H9 (cell line): ENCODE measurements at places on chromosomes 5 and 9. TPM values are rescaled to one million over a fixed set of nuclear protein-coding genes. Genes with fewer than 3 reads are reported as not detected.

DNA sequence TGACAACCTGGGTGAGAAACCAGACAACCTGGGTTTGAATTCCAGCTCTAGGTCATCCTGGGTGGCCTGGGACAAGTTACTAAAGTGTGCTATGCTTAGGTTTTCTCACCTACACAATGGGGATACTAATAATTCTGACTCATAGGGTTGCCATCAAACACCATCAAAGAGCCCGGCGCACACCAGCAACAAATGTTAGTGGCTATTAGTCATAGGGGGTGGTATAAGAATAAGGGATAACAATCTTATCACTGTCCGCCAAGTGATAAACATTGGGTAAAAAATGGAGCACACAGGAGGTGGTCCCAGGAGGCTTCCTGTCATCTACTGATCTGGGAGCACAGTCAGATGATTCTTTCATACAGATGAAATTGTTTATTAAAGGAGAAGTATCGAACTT is 61.4 kb upstream of the AFAP1L1 start:
- no peak for DNase-seq

- DNase-seq = no peak
Measured at GRCh38 chr5:126810596-126811380, 33.9 kb downstream of the LMNB1 start.

DNA sequence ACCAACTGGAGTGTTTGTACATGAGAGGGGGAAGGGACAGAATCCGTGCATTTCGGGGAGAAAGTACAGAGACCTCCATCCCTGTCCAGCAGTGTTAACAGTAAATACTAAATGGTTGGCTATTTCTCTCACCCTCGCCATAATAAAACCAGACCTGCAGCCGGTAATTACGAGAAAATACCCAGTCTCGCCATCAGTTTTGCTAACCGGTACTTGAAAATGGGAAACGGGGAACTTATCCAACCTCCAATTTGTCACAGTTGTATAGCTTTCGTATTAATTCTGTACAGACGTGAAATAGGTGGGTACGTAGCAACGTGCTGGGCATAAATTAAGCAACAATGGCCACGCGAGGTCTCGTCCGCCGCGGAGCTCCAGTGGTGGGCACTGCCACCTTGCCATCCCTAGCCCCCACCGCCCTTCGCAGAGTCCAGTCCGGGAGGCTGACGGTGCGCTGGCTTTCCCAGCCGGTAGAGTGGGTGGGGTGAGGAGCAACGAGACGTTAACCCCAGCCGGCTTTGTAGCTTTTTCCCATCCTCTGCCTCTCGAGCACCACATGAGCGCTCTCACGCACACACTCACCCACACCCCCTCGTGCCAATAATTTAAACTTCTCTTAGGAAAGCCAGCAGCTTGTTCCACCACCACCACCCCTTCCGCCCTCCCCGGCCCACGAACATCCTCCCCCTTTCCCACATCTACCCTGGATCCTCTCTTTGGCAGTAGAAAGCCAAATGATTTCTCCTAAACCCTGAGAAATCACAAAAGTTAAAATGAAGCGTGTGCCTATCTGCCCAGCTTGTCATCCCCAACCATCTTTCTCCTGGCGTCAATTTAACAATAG is 1.8 kb downstream of the ELAVL2 start:
- DNase-seq = no peak

- DNase-seq = no peak
Measured at GRCh38 chr9:93582550-93582949, 6.2 kb downstream of the PHF2 start.

DNA sequence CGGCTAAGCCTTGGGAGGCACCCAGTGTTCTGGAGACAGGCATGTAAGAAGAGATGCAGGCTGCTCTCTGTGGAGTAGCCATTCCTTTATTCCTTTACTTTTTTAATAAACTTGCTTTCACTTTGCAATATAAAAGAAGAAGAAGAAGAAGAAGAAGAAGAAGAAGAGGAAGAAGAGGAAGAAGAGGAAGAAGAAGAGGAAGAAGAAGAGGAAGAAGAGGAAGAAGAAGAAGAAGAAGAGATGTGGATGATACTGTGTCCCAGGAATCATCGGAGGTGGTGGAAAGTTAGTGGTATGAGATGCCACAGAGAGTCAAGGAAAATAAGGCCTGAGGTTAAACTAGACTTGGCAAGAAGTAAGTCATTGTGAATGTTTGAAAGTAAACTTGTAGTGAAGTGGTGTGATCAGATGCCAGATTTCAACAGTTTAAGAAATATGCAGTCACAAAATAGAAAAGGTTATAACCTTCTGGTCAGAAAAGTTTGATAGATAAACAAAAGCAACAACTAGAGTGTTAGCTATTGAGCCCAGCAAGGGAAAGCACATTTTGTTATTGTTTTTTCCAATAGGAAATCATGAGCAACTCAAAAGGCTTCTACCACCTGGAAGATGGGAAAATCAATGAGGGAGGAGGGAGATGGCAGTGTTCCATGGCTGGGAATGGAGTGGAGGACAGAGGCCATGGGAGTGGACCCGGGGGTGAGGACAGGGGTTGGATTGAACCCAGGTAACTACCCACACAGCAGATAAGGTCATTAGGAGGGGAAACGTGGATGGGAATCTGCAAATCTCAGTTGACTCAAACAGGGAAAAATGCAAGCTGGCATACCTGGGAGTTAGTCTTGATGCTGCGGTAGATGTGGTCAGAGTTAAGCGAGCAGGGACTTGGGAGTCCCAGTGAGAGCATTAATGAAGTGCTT is 16.8 kb downstream of the AOPEP start:
- DNase-seq = no peak

DNA sequence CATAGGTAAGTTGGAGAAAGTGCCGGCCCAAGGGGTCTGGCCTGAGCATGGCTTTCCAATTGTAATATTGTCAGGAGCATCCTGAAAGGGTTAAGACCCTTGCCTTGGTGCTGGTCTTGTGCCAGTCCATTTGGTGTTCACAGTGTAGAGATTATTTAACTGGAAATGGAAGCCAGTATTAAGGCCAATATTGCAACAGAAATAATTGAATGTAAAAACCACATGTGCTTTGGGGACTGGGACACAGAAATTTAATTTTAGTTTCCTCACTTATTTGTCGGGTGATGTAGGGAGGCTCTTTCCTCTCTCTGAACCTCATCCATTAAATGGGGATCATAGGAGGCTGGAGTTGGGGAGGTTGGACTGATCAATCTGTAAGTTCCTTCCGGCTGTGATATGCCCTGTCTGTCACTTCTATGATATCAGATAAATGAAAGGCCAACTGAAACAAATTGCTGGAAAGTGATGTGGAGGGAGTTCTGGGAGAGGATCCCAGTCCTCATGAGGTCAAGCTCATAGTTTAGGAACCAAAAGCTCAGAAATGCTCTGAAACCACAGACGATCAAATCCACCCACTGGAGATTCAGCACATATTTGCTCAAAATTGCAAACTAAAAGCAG is 54.8 kb upstream of the COL15A1 start:
- DNase-seq = no peak

GRCh38 chr5:76469656-76470290 is 66.7 kb downstream of the IQGAP2 start:
- DNase-seq = no peak

DNA sequence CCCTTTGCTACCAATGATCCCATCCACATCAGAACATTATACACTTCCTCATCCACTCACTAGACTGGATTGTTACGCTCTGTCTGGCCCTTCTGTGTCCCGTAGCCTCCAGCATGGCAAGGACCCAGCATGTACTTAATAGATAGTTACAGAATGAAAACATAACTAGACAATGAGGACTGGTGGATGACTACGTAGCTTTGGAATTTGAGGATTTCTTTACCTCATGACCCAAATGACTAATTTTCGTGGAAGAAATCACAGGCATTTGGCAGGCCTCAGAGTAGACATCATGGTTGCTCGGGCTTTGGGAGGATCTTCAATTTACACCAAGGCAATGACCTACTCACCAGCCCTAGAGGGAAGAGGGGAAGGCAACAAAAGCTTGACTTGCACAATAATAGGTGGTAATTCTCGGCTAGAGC is 299.8 kb downstream of the TLE1 start:
- DNase-seq = no peak

DNA sequence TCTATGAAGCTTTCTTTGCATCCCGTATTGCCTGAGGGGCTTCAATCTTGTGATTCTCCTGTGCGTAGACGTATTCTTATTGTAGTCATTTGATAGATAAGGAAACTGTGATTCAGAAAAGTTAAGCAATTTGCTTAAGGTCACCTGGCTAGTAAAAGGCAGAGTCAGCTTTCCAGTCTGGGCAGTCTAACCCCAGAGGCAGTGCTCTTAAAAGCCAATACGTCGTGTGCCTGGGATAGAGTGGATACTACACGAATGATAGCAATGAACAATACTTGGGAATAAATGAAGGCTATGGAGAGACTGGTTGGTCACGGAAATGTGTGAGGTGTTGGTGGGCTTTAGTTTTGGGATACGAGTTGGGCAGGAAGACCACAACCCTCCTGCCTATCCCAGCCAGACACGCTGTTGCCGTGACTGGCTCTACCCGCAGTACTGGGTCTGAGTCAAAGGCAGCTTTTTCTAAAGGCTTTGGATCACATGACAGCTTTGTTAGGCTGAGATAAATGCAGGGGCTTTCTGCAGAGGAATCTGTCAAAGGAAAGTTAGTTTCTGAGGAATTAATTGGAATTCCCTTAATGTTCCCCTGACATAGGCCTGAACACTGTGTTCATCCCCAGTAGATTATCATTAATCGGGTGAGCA is 302.6 kb downstream of the KIF4B start:
- DNase-seq = no peak

GRCh38 chr9:134163371-134164196 is 780 bp downstream of the RNU6ATAC start:
- peak; percentile 56 for DNase-seq

DNA sequence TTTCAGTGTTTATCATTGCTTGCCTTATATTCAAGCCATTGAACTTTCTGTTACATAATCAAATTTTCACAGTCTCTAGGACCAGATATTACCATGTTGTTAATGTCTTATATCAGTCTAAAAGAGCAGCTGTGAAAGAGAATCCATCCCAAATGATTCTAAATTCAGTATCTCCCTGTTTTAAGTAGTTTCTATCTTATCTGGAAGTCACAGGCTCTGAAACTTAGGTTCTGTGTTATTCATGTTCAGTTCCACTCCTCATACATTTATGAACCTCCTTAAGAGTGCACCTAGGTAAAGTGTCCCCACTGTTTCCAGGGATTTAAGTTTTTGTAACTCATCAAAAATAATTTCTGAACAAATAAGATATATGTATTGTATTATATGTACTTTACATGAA is 9.7 kb downstream of the LYRM7 start:
- DNase-seq = no peak

DNA sequence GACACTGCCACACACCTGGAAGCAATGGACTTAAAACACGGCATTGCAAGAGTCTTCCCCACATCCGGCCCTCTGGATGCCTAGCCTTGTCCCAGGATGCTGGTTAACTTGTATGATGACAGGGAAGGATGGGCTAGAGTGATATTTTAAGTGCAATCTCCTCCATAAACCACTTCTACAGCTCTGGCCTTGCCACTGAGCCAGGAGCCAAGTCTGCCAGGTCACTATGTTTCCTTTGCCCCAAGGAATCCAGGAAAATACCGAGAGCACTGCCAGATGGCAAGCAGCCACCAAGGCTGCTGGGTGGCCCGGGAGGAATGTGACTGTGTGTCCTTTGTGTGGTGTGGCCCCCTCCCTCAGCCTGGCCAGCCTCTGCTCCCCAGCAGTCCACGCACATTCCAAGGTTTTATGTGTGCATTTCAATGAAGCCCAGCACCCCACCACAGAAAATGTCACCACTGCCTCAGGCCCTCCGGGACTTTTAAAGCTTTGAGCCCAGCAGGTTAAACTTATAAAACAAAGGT is 106.0 kb downstream of the FRMD3 start:
- DNase-seq = peak; percentile 65

DNA sequence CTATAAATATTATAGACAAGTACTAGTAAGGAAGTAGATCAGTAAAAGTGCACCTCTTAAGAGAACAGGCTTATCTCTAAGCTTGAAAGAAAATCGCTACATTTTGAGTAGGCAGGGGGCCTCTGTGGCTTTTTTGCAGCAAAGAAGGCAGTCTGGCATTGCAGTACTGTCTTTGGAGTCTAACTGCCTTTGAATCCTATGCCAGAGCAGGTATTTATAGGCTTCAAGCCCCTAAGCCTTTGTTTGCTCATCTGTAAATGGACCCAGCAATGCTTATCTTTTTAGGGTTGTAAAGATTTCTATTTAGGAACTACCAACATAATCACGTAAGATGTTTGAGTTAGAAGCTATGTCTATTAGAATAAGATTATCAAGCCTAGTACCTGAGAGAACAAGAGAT is 23.7 kb upstream of the HK3 start:
- DNase-seq = no peak

- DNase-seq = no peak
Measured at GRCh38 chr9:88988796-88989641, 2.2 kb upstream of the S1PR3 start.

DNA sequence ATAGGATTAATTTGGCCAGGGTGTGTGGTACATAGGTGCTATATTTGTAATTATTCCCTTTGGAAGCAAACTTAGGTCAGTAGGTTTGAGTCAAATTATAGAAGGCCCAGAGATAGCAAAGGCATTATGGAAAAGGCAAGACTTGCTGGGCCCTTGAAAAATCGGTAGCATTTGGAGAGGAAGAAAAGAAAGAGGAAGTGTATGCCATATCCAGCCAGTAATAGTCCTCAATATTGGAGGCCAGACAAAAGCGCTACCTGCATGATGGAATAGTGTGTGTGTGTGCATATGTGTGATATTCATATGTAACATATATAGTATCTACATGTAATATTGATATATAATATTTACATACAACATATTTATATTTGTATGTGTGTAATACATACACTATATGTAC is 146.1 kb downstream of the GHR start:
- DNase-seq = no peak

Gene RANBP3L
- not detected in 2 replicates for total RNA-seq

Gene LCN12
- 2.1 and 4.5 TPM in 2 replicates for total RNA-seq

Gene SLC34A1
- total RNA-seq = not detected in 2 replicates

Gene SLC6A19
- total RNA-seq = not detected in 2 replicates

Gene TEK
- 1.6 and 1.8 TPM in 2 replicates for total RNA-seq

Gene ANKRD31
- total RNA-seq = 0.11 and 0.13 TPM in 2 replicates

Gene TSSK1B
- 0.17 TPM in 1 of 2 replicates, not detected in the other for total RNA-seq

Gene PCDHB5
- total RNA-seq = 2.8 and 2.9 TPM in 2 replicates

Gene HAUS6
- total RNA-seq = 41.2 and 42.3 TPM in 2 replicates

Gene PPP3R2
- not detected in 2 replicates for total RNA-seq
